CD4-positive, alpha-beta T cell treated with Interleukin-12 subunit alpha and Interleukin-12 subunit beta, for 1 hour (primary cell): ENCODE measurements at places on chromosomes 4 and X.

- no peak for DNase-seq
These were observed 249.7 kb downstream of the NR3C2 start for GRCh38 chr4:148192526-148192925.

GRCh38 chr4:37825968-37826294, 555 bp upstream of the PGM2 start:
- DNase-seq: peak; percentile 17

GRCh38 chr4:158020176-158020575, 152.6 kb downstream of the GASK1B start:
- no peak for DNase-seq

GRCh38 chrX:40780951-40781350, 45.6 kb upstream of the MED14 start:
- DNase-seq: no peak

- no peak for DNase-seq
These were observed 537.2 kb downstream of the STIM2 start for GRCh38 chr4:27397886-27398285.

GRCh38 chrX:55149242-55149641, 60.4 kb downstream of the PAGE2 start:
- no peak for DNase-seq
